Transverse colon (tissue), 4 donors: ENCODE measurements at places on chromosomes 2 and 18. TPM values are rescaled to one million over a fixed set of nuclear protein-coding genes. Genes with fewer than 3 reads are reported as not detected.

DNA sequence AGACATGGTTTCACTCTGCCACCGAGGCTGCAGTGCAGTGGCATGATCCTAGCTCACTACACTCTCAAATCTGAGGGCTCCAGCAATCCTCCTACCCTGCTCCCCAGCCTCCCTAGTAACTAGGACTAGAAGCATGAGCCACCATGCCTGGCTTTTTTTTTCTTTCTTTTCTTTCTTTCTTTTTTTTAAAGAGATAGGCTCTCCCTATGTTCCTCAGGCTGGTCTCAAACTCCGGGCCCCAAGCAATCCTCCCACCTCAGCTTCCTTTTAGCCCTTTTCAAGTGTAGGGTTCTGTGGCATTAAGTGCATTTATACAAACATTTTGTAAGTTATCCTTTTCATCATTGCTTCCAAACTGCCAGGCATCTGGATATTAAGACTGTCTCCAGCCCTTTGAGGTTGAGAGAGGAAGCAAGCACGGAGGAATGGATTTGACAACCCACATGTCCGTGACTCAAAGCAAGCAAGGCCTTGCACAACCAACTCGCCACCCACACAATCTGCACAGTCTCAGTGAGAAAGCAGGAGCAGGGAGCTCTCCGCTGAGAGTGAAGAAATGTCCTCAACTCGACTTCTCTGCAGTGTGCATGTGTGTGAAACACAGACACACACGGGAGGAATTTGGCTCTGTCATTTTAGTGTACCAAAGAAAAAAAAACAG is 65.6 kb downstream of the ATP8B1 start:
- DNase-seq, result peak; percentile 48

GRCh38 chr2:176338395-176338794 is 69.2 kb downstream of the MTX2 start:
- no peak for DNase-seq

DNA sequence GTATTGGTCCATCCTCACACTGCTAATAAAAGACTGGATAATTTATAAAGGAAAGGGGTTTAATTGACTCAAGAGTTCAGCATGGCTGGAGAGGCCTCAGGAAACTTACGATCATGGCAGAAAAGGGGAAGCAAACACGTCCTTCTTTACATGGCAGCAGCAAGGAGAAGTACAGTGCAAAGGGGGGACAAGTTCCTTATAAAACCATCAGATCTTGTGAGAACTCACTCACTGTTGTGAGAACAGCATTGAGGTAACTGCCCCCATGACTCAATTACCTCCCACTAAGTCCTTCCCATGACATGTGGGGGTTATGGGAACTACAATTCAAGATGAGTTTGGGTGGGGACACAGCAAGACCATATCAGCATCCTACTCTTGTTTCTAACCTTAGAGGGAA is 37.0 kb downstream of the SP100 start:
- no peak for DNase-seq

GRCh38 chr2:67006373-67006960 is 390.7 kb upstream of the ETAA1 start:
- DNase-seq, result no peak

DNA sequence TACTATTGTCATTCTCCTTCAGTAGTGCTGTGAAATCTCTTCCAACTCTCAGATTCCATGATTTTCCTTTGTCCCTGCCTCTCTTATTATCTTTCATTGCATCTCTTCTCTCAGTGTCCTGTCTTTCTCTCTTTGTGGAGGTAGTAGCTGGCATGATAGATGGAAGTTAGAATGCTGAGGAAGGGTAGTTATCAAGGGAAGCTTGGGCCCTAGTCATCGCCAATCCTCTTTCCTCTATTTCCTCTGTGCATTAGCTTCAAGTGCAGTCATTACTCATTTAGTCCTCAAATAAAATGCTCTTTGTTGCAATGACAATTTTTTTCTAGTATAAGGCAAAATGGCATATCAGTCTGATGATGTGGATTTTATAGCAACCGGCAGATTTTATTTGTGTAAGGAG is 207.7 kb downstream of the CAMKMT start:
- DNase-seq, result no peak

DNA sequence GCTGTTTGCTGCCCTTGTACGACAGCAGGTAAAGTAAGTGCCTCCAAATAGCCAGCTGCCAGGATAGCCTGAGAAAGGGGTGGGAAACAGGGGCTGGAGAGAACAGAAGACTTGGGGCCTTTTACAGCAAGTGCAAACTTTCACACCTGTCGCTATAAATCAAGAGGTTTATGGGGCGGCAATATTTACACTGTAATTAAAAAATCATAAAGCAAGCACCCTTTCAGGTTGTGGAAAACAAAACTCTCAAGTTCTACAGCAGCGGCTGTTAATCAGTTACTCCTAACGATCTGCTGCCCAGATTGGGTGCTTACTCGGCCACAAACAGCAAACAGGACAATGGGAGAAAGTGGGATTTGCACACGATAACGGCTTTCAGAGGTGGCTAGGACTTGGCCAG is 359.5 kb upstream of the ETAA1 start:
- no peak for DNase-seq

GRCh38 chr2:12539776-12540562 is 176.8 kb upstream of the TRIB2 start:
- no peak for DNase-seq

DNA sequence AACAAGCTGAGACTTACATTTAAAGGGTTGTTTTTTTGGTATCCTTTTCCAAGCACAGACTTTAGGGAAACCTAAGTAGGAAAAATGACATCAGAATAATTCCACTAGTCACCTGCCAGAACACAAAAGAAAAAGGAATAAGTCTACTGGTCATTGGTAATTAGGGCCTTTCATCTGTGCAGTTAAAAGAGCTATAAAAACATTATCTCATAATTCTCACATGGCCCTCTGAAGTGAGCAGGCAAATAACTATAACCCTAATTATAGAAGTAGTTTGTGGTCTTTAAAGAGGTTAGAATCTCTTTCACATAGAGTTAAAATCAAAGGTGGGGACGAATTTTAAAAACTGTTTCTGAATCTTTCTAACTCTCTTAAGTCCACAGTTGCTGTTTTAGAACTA is 111.1 kb upstream of the B3GNT2 start:
- no peak for DNase-seq

- no peak for DNase-seq
Measured at GRCh38 chr2:36858551-36859365, 107.6 kb downstream of the STRN start.

DNA sequence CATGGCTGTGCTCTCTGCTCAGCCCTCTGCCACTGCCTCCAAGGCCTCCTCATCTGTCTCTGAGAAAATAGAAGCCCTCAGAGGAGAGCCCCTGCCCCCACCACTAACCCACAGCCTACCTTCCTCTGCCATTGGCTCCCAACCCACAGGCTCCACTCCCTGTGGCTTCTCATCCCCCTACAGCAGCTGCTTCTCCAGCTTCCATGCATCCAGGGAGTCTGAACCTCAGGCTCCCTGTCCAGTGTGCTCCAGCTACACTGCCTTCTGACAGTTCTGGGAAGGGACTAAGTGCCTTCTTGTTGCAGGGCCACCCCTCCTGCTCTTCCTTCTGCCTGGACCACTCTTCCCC is 29.3 kb downstream of the COL6A3 start:
- DNase-seq, result no peak

GRCh38 chr2:206049392-206049791 is 36.6 kb downstream of the INO80D start:
- no peak for DNase-seq

GRCh38 chr18:76314015-76314414 is 181.0 kb downstream of the ZNF516 start:
- DNase-seq, result no peak

The FEV gene
- not detected for total RNA-seq

The ALPG gene
- total RNA-seq, result not detected

The NIFK gene
- 16.1 TPM for total RNA-seq

The FAM228A gene
- total RNA-seq, result not detected
